Activated T-helper 17 cell treated with anti-CD3 and anti-CD28 coated beads, Interleukin-2, amount 50 U/mL, for 72 hours (primary cell): ENCODE measurements at places on chromosomes 5 and 9. TPM values are rescaled to one million over a fixed set of nuclear protein-coding genes. Genes with fewer than 3 reads are reported as not detected.
A peak's percentile ranks its signal among the peaks of the same experiment; 100 is the strongest.

DNA sequence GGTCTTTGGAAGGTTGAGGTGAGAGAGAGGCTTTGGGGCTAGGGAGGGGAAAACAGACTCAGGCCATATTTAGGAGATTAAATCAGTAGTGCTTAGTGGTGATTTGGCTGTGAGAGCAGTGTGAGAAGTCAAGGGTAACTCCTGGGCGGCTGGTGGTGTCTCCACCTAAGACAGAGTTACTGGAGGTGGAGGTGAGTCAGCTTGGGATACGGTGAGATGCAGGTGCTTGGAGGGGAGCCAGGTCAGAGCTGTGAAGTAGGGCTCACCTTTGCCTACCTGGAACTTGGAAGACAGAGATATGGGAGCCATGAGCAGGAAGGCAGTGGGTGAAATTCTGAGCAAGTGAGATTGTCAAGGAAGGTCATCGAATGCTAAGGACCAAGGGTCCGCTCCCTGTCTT is 24.5 kb downstream of the RGS3 start:
- H3K4me3 ChIP-seq, result no peak overlapping the region
- H3K27me3 ChIP-seq, result no peaks in the 10 kb centered on the region
- no peaks in the 10 kb centered on the region for H3K36me3 ChIP-seq
- ATAC-seq, result no peak

- no peaks in the 10 kb centered on the region for H3K36me3 ChIP-seq
- no peak overlapping the region for H3K4me3 ChIP-seq
- peak overlapping the region; percentile 77 for H3K27ac ChIP-seq
- peaks cover 19% of the 10 kb centered on the region for H3K4me1 ChIP-seq
- H3K27me3 ChIP-seq, result no peaks in the 10 kb centered on the region
Measured at GRCh38 chr9:111992523-111992922, 95.9 kb downstream of the UGCG start.

DNA sequence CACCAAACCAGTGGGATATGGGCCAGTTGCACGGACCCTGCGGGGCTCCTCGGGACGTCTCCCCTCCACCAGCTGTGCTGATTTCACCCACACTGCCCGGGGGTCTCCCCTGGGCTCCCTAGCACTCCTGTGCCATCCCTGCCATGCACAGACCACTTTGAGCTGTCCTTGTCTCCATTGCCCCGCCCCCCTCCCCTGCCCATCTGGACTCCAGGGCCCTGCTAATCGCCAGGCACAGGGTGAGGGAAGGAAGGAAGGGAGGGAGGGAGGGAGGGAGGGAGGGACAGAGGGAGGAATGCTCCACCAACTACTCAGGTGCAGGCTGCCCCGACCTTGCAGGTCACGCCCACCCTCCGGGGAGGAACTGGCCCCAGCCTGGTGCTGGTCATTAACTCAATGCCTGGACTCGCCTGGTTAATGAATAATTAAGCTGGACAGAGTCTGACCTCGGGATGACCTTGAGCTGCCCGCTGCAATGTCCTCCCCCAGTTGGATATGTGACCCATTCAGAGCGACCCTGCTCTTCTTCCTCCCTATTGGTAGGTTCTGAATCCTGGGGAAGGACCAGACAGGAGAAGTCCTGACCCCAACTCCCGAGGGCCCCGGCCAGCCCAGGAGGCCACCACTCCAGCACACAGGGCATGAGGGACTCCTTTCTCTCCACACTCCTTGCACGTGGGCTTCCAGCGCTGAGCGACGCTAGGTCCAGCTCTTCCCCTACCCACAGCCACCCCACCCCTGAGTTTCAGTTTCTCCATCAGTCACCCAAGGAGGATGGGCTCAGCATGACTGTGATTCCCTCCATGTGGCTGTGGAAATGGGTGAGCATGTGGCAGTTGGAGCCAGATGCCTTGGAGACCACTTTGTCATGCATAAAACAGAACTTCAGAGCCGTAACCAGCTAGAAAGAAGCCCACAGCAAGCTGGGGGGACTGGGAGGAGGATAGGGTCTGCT is 62.1 kb downstream of the C9orf50 start:
- no peak overlapping the region for H3K27ac ChIP-seq
- no peak for ATAC-seq
- no peak overlapping the region for H3K4me3 ChIP-seq
- H3K36me3 ChIP-seq, result no peaks in the 10 kb centered on the region
- peaks cover 4% of the 10 kb centered on the region for H3K4me1 ChIP-seq
- no peaks in the 10 kb centered on the region for H3K27me3 ChIP-seq

DNA sequence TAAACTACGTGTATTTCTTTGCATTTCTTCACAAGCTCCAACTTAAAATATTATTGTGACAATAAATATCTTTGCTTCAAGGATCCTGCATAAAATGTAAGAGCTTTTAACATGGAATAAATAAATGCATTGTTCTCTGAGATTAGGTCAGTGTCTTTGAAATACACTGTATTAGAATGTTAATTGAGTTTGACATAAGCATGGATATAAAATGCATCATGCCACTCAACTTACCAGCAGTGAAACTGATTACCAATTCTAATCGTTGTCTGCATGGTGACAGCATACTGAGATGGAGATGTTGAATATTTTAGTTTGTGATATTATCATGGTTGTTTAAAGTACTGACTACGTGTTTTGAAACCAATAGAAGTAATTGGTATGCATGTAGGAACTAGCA is 555.3 kb upstream of the ZNF608 start:
- ATAC-seq, result no peak
- no peaks in the 10 kb centered on the region for H3K36me3 ChIP-seq
- H3K27me3 ChIP-seq, result no peaks in the 10 kb centered on the region
- H3K27ac ChIP-seq, result no peak overlapping the region
- no peaks in the 10 kb centered on the region for H3K4me1 ChIP-seq

The CCIN gene
- total RNA-seq, result not detected

- no peak for ATAC-seq
- H3K27ac ChIP-seq, result peak overlapping the region; percentile 20
- no peak overlapping the region for H3K4me3 ChIP-seq
- H3K27me3 ChIP-seq, result no peaks in the 10 kb centered on the region
- peaks cover 3% of the 10 kb centered on the region for H3K36me3 ChIP-seq
Measured at GRCh38 chr9:3401221-3401954, 124.4 kb downstream of the RFX3 start.

DNA sequence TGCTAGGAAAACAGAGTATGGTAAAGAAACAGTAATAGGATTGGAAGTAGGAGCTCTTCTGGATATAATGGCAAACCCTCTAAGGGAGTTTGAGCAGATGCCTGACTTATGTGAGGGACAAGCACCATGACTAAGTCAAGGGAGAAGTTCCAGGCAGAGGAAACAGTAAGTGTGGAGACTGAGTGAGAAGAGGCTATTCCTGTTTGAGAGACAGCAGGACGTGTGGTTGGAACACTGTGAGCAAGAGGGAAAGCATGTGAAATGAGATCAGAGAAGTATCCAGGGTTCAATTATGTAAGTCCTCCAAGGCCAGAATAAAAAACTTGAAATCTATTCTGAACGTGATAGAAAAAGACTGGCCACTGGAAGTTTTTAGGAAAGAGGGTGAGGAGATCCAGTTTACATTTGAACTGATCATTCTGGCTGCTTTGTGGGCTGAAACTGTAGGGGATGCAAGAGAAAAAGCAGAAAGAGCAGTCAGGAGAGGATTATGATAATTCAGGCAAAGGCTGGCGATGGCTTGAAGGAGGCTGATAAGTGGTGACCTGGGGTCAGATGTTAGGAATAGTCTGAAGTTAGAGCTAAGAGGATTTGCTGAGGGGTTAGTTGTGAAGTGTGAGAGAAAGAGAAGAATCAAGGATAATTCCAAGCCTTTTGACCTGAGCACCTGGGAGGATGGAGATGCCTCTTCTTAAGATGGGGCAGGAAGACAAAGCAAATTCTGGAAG is 19.2 kb downstream of the DMAC1 start:
- no peaks in the 10 kb centered on the region for H3K36me3 ChIP-seq
- peaks cover 4% of the 10 kb centered on the region for H3K27me3 ChIP-seq
- ATAC-seq, result no peak
- H3K4me3 ChIP-seq, result no peak overlapping the region
- no peak overlapping the region for H3K27ac ChIP-seq
- H3K4me1 ChIP-seq, result peaks cover 5% of the 10 kb centered on the region

The TUSC1 gene
- not detected for total RNA-seq

DNA sequence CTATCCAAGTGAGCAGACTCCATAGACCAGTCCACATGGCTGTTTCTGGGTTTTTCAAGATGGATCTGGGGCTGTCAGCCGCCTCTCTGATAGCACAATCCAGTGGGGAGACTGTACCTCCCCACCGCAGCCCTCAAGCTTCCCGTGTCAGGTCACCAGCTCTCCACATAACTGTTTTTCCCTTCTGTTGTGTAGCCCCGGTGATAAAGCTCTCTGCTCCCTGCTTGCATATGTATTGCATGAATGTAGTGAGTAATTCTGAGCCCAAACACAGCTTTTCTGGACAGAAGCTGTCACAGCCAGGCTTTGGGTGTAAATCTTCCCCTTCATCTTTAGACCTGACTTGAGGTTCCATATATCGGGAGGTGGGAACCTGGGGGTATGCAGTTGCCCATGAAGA is 23.1 kb upstream of the CFAP157 start:
- no peaks in the 10 kb centered on the region for H3K36me3 ChIP-seq
- no peak for ATAC-seq
- H3K27ac ChIP-seq, result no peak overlapping the region
- H3K4me1 ChIP-seq, result no peaks in the 10 kb centered on the region
- no peaks in the 10 kb centered on the region for H3K27me3 ChIP-seq
- H3K4me3 ChIP-seq, result no peak overlapping the region

The ZNF608 gene
- total RNA-seq, result not detected

GRCh38 chr9:20788526-20789451 is 104.7 kb downstream of the FOCAD start:
- H3K36me3 ChIP-seq, result peaks cover 30% of the 10 kb centered on the region
- no peaks in the 10 kb centered on the region for H3K27me3 ChIP-seq
- no peak overlapping the region for H3K27ac ChIP-seq
- H3K4me3 ChIP-seq, result no peak overlapping the region
- ATAC-seq, result no peak

The ADCY2 gene
- total RNA-seq, result not detected

- no peak overlapping the region for H3K4me3 ChIP-seq
- peaks cover under 1% of the 10 kb centered on the region for H3K4me1 ChIP-seq
- no peak overlapping the region for H3K27ac ChIP-seq
- no peaks in the 10 kb centered on the region for H3K27me3 ChIP-seq
- no peaks in the 10 kb centered on the region for H3K36me3 ChIP-seq
Measured at GRCh38 chr5:132219981-132220380, 7.7 kb downstream of the P4HA2 start.

DNA sequence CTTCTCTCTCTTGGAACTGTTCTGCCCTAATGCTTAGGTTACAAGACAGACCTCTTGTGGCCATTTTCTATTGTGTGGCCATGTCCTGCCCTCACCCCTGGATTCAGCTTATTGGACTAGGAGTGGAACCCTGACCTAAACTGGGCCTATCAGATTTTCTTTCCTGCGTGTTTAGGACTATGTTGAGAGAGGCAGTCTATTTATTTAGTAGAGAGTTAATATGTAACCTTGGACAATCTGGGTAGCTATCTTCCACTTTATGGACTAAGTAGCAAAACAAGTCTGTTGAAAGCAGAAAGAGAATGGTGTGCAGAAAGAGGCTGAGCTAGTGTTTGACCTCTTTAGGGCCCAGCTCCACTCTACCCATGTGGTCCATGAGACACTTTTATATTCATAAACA is 82.6 kb upstream of the SMIM32 start:
- no peaks in the 10 kb centered on the region for H3K36me3 ChIP-seq
- ATAC-seq, result no peak
- peaks cover 16% of the 10 kb centered on the region for H3K27me3 ChIP-seq
- no peaks in the 10 kb centered on the region for H3K4me1 ChIP-seq
- no peak overlapping the region for H3K4me3 ChIP-seq
- no peak overlapping the region for H3K27ac ChIP-seq

DNA sequence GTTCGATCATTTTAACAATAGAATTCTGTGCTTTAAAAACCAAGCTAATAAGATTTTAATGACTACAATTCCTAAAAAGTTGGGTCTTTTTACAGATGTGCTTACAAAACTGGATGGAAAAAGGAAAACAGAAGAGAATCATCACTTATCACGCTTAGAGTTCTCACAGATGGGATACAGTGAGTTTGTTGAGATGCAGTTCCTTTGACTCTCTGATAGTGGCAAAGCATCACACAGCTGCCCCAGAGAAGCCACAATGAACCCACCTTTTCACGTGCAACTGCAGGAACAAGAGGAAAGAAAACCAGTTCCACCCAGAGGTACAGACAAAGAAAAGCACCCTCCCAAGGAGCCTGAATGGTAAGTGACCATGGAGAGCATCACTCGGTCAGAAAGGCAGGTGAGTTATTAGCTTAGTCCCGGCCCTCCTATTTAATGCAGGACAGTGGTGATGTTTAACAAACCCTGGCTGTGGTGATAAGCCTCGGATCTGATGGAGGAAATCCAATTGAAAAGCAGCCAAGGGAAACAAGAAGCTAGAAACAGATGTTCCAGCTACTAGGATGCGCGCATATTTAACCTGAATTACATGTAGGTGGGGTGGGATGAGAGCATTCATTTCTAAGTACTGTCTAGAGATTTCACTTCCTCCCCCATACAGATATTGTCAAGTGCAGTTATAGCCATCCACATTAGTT is 167.7 kb downstream of the TARS1 start:
- no peak overlapping the region for H3K27ac ChIP-seq
- H3K36me3 ChIP-seq, result no peaks in the 10 kb centered on the region
- no peaks in the 10 kb centered on the region for H3K4me1 ChIP-seq
- ATAC-seq, result no peak

- ATAC-seq, result no peak
- H3K27ac ChIP-seq, result no peak overlapping the region
- H3K4me3 ChIP-seq, result no peak overlapping the region
- H3K36me3 ChIP-seq, result no peaks in the 10 kb centered on the region
Measured at GRCh38 chr5:137470111-137470920, 28.8 kb downstream of the SPOCK1 start.

The SHOC1 gene
- total RNA-seq, result not detected

GRCh38 chr5:105868038-105868780 is 1802.5 kb downstream of the EFNA5 start:
- H3K4me1 ChIP-seq, result no peaks in the 10 kb centered on the region
- no peaks in the 10 kb centered on the region for H3K36me3 ChIP-seq

DNA sequence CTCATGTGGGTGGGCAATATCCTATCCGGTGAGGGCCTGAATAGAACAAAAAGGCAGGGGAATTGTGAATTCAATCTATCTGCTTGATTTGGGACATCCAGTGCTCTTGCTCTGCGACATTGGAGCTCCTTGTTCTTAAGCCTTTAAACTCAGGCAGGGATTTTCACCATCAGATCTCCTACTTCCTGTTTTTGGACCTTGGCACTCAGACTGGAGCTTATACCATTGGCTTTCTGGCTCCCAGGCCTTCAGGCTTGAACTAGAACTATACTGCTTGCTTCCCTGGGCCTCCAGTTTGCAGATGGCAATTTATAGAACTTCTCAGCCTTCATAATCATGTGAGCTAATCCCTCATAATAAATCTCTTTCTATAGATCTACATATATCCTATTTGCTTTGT is 134.3 kb upstream of the CLINT1 start:
- H3K27ac ChIP-seq, result no peak overlapping the region
- H3K27me3 ChIP-seq, result peaks cover 30% of the 10 kb centered on the region
- ATAC-seq, result no peak
- no peak overlapping the region for H3K4me3 ChIP-seq
- H3K36me3 ChIP-seq, result no peaks in the 10 kb centered on the region
- H3K4me1 ChIP-seq, result peaks cover 15% of the 10 kb centered on the region

The PRR16 gene
- not detected for total RNA-seq

- H3K4me3 ChIP-seq, result no peak overlapping the region
- no peak overlapping the region for H3K27ac ChIP-seq
- H3K27me3 ChIP-seq, result peaks cover 12% of the 10 kb centered on the region
- no peaks in the 10 kb centered on the region for H3K36me3 ChIP-seq
- no peaks in the 10 kb centered on the region for H3K4me1 ChIP-seq
- ATAC-seq, result no peak
Measured at GRCh38 chr5:58548068-58548467, 34.8 kb upstream of the RAB3C start.

- no peaks in the 10 kb centered on the region for H3K4me1 ChIP-seq
- ATAC-seq, result no peak
Measured at GRCh38 chr9:131555841-131556673, 10.7 kb downstream of the PRRT1B start.

The SHC3 gene
- total RNA-seq, result not detected

The SGCD gene
- not detected for total RNA-seq
